ENCODE measurements at places on chromosomes 3 and 15. TPM values are rescaled to one million over a fixed set of nuclear protein-coding genes. Genes with fewer than 3 reads are reported as not detected.

SCAANT1 gene
- not detected for total RNA-seq

P2RY12 gene
- total RNA-seq = not detected

ACOX2 gene
- total RNA-seq = 11.0 TPM

CHL1 gene
- total RNA-seq = not detected

ARHGAP31 gene
- 0.85 TPM for total RNA-seq

RNF7 gene
- total RNA-seq = 135 TPM

SLC25A26 gene
- 19.7 TPM for total RNA-seq

FSTL1 gene
- total RNA-seq = 69.0 TPM

GRK7 gene
- not detected for total RNA-seq

RHCG gene
- total RNA-seq = 46.6 TPM

TRIM71 gene
- total RNA-seq = not detected

CD200 gene
- total RNA-seq = not detected

GAP43 gene
- 0.09 TPM for total RNA-seq

All from A549 treated with GW870086 at 1 μM for 4 hours (cell line).